ENCODE measurements at places on chromosomes 13 and 19.

- DNase-seq, result no peak
These were observed 268.2 kb upstream of the MAB21L1 start for GRCh38 chr13:35744566-35745178.

- no peak for DNase-seq
These were observed 3.5 kb downstream of the SLC7A9 start for GRCh38 chr19:32866061-32866460.

- DNase-seq, result no peak
These were observed 479.2 kb upstream of the NBEA start for GRCh38 chr13:34462843-34463242.

DNA sequence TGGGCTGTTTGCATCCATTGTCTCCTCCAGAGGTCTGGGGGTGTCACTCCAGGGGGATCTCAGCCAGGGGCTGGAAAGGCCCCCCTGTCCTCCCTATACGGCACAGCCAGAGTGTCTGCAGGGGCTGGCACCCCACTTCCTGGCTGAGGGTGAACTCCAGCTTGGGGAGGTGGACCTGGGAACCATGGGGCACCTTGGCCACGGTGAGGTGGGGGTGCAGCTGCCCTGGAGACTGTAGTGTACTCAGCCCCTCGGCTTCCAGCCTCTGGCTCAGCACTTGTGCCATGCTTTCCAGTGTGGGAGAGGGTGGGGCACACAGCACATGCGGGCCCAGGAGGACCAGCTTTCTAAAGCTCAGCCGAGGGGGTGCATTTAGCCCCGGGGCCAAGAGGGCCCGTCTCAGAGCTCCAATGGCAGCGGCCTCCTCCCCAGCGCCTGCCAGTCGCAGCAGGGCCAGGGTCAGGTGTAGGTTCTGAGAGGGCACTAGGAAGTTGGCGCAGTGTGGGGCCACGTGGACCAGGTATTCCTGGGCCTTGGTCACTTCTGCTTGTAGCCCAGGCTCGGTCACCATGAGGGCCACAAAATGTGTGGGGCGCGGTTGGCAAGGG lies 1.4 kb downstream of the LENG9 start:
- no peak for DNase-seq
